ENCODE measurements at places on chromosomes 16 and 17.

DNA sequence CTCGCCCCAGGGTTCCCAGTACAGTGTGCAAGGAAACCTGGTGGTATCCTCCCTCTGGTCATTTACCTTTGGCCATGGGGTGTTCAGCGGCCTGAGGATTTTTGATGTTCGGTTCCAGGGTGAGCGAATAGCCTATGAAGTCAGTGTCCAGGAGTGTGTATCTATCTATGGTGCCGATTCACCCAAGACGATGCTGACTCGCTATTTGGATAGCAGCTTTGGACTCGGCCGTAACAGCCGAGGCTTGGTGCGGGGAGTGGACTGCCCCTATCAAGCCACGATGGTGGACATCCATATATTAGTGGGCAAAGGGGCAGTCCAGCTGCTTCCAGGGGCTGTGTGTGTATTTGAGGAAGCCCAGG, 1.2 kb downstream of the AOC2 start:
- no peak for DNase-seq

GRCh38 chr16:78796221-78796866, 696.9 kb downstream of the WWOX start:
- DNase-seq, result peak; percentile 21

DNA sequence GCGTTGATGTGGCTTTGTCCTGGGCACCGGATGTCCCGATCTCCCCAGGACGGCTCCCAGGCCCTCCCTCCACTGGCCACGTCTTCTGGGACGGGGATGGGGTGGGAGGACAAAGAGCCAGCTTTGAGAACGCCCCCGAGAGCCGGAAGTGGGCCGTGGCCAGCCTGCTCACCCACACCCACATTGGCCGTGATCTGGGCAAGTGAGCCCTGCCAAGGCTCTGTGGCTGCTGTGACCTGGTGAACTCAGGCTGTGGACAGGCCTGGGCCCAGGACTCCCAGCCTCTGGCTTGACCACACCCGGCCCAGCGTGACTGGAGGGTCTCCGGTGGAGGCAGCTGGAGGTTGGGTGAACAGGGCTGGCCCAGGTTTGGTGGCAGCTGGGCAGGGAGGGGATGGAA, 3.3 kb downstream of the CDH15 start:
- no peak for DNase-seq

DNA sequence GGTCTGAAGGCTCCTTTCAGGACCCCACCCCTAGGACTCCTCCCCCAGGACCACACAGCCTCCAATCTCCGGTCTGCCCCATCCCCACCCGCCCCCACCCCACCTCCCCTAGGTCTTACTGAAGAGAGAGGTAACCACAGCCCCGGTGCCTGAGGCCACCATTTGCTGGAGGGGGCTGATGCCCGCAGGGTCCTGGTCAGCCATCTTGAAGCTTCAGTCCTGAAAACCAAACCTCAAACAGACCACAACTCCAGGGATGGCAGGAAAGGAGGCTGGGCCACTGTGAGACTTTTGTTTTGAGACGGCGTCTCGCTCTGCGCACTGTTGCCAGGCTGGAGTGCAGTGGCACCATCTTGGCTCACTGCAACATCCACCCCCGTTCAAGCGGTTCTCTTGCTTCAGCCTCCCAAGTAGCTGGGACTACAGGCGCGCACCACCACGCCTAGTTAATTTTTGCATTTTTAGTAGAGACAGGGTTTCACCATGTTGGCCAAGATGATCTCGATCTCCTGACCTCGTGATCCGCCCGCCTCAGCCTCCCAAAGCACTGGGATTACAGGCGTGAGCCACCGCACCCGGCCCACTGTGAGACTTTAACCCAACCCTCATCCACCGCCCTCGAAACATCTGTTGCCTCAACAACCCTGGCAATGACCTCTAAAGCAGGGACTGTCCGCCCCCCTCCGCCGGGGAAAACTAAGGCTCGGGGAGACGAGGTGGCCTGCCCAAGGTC, 1.1 kb downstream of the SLC25A39 start:
- DNase-seq, result no peak

DNA sequence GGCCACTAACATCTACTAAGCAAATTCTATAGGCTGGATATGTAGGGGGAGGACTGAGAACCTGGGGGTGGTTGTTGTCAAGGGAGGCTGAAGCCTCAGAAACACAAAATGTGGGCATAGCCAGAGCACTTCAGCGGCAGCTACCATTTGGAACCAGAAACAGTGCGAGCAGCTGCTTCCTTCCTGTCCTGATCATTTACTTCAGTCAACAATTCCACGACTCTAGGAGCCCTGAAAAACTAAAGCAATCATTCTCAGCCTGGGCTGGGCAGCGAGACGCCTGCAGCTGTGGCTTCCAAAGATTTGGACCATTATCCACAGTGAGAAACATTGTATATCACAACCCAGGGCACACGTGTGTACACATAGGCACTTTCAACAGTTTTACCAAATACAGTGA, 93.9 kb upstream of the WSCD1 start:
- no peak for DNase-seq

DNA sequence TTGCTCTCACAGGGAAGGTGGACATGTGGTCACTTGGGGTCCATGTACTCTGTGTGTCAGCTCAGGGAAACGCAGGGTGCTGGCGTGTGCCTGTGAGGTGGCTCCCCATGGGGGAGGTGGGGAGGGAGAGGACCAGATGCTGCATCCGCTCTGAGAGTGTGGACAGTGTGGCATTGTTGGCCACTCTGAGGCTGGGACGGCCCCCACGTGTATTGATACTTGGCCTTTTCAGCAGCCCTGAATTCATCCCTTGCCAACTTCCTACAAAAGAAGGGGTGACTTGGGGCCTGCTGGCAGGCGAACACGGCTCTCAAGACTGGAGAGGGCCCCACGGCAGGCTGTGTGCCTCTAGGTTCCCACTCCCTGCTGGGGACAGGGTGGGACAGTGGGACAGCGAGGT, 120.1 kb downstream of the RAB11FIP4 start:
- DNase-seq, result no peak

DNA sequence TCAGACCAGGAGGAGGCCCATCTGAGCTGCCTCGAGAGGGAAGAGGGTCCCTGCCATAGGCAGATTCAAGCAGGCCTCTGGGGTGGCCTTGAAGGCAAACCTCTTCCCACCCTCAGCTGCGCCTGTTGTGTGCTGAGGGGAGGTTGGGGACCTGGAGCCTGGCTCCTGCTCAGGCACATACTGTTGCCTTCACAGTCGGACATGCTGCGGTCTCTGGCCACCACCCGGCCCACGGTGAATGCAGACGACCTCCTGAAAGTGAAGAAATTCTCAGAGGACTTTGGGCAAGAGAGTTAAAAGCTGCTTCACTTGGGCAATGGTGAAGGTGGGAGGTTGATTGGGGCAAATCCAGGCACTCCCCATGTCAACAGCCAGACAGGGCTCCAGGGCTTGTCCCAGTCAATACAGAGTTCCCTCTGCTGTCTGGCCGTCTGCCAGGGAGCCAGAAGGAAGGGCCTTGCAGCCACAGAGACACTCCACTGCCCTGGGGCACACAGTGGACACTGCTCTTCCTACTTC, 6.3 kb downstream of the PDF start:
- no peak for DNase-seq

DNA sequence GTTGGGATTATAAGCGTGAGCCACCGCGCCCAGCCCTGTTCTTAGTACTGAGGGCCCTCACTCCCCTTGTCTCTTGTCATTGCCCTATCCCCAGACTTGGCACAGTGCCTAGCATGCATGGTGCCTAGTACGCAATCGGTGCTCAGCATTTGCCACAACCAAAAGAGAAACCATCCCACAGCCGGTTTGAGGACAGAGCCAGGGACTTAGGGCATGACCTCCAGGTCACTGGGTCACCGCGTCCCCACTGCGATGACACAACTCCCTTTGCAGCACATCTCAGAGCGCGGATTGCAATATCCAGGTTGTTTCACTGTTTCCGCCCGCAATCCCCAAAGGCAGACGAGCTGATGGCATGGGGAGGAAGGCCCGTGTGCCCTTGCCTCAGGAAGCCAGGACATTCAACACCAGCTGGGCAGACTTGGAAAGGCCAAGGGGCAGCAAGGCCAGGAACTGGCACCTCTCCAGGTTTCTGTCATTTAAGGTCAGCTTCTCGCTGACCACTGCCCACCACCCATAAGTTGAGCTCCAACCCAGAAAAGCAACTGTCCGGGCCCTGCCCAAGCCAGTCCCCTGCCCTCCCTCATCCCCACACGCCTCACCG, 274.5 kb downstream of the MRTFB start:
- DNase-seq, result no peak

DNA sequence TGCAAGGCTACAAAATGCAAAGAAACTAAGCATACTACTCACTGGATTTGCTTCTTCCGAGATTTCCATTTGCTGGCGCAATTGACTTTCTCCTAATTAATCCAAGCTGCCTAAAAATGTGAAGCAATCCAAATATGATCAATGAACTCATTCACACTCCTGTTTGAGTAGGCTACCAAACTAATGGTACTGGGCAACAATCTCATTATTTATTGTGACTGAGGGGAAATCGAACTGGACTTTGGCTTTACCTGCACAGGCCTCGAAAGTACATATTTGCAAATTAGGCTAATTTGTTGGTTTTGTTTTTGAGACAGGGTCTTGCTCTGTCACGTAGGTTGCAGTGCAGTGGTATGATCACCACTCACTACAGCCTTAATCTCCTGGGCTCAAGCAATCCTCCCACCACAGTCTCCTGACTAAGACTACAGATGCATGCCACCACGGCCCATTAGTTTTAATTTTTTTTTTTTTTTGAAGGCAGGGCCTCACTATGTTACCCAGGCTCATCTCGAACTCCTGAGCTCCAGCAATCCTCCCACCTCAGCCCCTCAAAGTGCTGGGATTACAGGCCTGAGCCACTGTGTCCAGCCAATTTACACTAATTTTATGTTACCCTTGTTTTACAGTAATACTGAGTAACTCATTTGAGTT, 2.6 kb downstream of the ERI2 start:
- DNase-seq, result no peak

GRCh38 chr17:35895636-35896587, 15.8 kb upstream of the CCL5 start:
- DNase-seq, result no peak

- DNase-seq, result no peak
Measured at GRCh38 chr16:78552106-78552675, 452.7 kb downstream of the WWOX start.

GRCh38 chr17:63434951-63435571, 11.0 kb downstream of the CYB561 start:
- no peak for DNase-seq

DNA sequence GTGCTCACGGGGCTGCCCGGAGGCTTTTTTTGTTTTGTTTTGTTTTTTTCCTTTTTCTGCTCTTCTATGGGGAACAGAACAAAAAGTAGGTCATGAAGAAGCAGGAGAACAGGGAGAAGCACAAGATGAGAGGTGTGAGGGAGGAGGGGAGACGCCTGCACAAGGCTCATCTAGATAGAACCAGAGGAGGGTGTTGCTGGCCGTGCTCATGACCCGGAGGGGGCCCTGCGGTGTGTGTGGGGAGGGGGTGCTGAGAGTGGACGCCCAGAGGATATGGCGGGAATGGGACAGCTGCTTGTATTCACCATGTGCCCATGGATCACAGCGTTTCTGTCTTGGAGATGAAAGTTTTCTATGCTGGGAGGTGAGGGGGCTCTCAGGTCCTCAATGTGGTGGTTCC, 183.7 kb downstream of the FOXL1 start:
- no peak for DNase-seq

DNA sequence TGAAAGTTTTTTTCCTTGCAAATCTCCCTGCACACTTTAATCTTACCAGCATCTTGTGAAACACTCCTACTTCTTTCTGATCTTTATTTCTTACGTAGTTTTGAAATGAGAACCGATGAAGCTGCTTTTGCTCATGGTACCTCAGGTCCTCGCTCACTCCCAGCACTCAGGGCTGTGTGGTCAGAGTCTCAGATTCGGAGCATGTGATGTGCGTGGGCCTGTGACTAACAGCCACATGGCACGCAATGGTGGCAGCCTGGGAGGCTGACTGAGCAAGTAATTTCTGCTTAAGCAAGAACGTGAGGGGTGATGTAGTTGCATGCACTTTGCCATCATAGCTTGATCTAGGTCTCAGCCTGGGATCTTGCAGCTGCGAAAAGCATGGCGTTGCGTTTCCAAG, 624.3 kb downstream of the MAF start:
- DNase-seq, result peak; percentile 20

- DNase-seq, result no peak
Measured at GRCh38 chr17:373613-374230, 21.1 kb upstream of the RPH3AL start.

DNA sequence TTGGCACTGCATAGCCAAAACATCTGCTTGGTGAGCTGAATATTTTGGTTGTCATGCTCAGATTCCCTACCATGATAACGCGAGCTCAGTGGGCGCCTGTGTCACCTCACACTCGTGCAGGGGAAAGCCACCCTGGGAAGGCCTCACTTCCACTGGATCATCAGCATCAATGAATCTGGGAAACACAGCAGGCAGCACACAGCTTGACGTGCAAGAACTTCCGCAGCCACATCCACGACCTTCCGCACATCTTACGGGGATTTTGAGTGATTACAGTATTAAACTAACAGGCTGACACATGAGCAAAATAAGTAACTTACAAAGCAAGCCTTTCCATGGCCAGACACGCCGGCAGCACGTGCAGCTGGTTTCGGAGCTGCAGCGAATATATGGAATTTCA, 54.7 kb upstream of the FOXF1 start:
- no peak for DNase-seq

DNA sequence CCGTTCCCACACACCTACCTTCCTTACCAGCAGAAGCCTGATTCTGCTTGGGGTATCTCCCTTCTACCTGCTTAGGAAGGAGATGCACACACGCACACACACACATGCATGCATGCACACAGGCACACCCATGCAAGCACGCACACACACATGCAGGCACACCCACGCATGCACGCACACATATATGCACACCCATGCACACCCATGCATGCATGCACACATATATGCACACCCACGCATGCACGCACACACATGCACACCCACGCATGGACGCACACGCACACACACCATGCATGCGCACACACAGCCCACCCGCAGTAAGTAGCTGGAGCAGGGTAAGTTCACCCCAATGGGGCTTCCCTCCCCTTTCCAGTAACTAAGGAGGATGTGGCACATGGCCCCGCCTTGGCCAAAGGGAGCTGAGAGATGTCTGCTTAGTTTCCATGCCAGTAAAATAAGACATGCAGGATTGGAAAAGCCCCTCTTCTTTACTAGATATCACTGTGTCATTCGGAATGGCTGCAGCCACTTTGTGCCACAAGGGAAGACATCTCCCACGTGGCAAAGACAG, 33.7 kb downstream of the ADCY9 start:
- no peak for DNase-seq

- DNase-seq, result no peak
Measured at GRCh38 chr17:41185001-41185400, 290 bp upstream of the KRTAP4-1 start.
